ENCODE measurements at places on chromosomes 2 and 18. TPM values are rescaled to one million over a fixed set of nuclear protein-coding genes. Genes with fewer than 3 reads are reported as not detected.

GPR155 gene
- 7.5 TPM for total RNA-seq

ABCB11 gene
- total RNA-seq, result not detected

DNA sequence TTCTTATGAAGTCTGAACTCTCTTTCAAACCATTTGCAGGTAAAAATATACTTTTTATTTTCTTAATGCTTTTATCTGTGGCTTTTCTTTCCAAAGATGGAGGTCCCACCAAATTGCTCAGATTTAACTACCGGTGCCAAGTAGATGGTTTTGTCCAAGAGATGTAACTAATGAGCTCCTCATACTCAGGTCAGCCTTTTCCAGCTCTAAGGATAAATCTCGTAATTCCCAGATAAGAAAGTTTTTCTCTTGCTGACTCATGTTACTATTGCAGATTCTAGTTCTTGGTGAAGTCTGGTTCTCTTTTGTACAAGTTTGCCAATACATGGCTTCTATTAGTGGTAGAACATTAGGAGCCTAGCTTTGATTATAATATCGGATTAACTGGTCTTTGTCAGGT is 550.8 kb upstream of the ZNF804A start:
- no peak for DNase-seq

DNA sequence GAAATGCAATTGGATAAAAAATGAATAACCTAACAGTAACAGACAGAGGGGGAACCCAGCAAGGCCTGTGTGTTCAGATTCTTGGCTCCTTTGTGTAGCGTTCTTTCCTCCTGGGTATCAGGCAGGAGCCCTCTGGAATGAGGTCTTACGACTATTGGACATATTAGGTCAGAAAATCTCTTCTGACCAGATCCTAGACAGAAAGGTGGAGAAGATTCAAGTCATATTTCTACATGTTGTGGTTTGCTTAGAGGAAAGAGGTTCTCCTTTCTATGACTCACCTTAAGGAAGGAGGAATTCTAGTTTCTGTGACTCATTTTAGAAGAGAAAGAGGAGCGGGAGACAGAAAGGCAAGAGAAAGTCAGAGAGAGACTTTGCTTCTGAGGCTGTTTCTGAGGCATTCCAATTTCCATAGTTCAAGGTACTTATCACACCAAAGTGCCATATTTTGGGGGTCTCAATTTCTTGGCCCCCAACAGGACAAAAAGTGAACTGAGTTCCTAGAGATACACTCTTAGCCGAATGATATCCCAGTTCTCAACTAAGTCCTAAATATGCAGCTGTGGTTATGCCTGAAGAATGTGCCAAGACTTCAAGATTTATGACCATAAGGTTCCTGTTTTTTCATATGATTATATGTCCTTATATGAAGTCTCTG is 618.6 kb downstream of the ZEB2 start:
- no peak for DNase-seq

DNA sequence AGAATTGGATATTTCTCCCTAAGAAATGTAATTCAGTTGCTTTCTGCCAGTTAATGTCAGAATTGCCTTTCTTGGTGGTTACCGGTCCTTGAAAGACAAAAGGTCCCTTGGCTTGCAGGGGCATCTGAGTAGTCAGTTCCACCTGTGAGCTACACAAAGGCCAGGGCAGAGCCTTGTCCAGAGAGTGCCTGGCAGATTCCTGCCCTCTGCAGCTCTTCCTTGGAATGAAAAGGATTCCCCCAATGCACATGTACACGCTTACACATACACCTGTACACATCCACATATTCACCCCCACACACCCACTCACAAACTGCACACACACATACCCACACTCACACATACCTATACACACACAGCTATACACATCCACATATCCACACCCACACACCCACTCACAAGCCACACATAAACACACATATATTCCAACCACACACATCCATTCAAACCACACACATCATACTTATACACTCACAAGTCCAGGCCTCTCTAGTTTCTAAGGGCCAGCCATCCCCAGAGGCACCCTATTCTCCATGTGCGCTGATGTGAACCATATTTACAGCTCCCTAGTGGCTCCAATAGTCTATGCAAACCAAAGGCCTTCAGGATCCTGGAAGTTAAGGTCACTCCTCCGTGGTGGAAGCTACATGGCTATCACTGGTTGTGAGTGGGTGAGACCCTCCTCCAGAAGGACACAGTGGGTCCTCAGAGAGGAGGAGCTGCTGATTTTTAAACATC is 9.6 kb downstream of the CYRIA start:
- no peak for DNase-seq

GRCh38 chr2:185813707-185814106 is 75.1 kb downstream of the FSIP2 start:
- no peak for DNase-seq

GRCh38 chr2:198715302-198715835 is 742.4 kb downstream of the SATB2 start:
- DNase-seq, result no peak

All from upper lobe of left lung (tissue), 6 donors.